ENCODE measurements at places on chromosomes 13 and 19.

DNA sequence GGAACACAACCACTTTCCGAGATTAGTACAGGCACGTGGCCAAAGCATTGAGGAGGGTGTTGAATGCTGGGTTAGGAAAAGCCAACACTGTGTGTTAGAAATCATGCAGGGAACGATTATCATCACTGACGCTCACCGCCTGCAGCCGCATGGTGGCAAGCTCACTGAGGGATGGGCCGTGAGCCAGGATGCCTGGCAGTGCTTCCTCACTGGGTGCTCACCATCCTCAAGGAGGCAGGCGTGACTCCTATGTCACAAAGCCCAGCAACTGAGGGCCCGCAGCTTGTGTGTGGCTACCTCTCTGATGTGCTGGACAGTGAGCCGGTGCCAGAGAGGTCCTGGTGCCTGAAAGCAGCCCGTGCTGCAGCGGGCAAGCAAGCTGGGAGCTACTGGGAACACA lies 30.4 kb upstream of the TIMM44 start:
- no peak for DNase-seq

- DNase-seq: no peak
Measured at GRCh38 chr19:8352134-8352827, 9.2 kb upstream of the KANK3 start.

- no peak for DNase-seq
Measured at GRCh38 chr19:6481541-6482342, at the start of gene DENND1C. TSS of gene DENND1C (minus strand) at chr19:6481787. CDS start at chr19:6481695, 92 bp downstream.

DNA sequence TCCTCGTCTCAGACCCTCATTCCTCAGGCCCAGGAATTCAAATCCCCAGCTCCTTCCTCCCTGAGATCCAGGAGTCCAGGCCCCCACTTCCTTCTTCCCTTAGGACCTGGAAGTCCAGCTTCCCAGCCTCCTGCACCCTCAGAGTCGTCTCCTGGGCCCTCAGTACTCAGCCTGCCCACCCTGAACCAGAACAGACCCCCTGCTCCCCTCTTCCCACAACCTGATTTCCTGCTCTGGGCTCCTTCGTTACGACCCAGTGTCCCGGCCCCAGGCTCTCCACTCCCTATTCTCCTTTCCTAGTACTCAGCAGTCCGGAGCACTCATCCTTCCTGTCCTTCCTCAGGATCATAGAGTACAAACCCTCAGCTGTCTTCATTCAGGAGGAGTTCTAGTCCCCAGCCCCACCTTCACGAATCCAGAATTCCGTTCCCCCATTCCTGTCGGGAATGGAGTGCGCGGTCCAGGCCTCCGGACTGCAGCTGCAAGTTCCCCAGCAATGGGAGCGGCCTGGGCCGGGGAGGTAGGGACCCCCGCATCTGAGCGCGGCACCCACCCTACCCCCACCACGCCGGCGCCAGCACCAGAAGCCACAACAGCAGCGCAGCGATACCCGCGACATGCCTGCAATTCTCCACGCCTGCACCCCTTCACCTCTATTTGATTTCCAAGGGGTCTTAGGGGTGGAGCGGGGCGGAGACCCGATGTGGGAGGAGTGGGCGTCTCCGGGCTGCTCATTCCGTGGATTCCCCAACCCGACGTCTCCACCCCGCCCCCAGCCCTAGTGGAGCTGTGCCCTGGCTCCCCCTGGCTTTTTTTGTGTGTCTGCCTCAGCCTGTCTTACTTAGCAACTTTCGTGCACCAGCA lies 12.7 kb downstream of the EGLN2 start:
- no peak for DNase-seq

DNA sequence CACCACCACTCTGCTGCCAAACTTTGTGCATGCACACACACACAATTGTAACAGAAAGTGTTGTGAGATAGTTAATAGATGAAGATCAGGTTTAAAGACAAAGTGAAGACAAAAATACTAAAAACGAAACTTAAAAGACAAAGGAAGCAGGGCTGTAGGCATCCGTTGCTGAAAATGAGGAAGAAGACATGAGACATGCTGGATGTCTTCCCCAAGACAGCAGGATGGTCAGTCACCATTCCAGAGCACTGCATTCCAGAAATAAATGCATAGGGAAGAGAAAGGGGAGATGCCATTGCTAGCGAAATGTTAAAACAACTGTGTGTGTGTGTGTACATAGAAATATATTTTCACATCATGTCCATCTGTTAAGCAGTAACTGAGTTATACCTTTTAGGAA lies 520.1 kb downstream of the SUCLA2 start:
- no peak for DNase-seq

DNA sequence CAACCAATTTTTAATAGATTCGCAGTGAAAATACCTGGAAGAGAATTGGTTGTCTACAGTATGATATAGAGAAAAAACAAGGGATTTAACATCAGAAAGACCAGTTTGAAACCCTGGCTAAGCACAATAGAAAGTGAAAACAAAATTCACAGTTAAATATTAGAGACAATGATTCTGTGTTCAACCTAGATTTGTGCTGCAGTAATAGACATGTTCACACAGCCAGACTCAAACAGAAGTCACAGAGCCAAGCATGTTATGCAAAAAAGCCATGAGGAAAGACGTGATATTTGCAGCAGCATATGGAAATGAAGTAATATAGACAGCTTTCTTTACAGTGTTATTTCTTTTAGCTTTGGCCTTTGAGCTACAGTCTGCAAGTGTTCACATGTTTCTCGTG lies 48.1 kb downstream of the SCEL start:
- DNase-seq: no peak

- no peak for DNase-seq
Measured at GRCh38 chr19:10008184-10008765, 2.0 kb downstream of the COL5A3 start.
